ENCODE measurements at places on chromosomes 3 and 15. TPM values are rescaled to one million over a fixed set of nuclear protein-coding genes. Genes with fewer than 3 reads are reported as not detected.

Gene PCOLCE2
- 12.1 TPM for total RNA-seq

Gene DZIP1L
- total RNA-seq = 12.7 TPM

DNA sequence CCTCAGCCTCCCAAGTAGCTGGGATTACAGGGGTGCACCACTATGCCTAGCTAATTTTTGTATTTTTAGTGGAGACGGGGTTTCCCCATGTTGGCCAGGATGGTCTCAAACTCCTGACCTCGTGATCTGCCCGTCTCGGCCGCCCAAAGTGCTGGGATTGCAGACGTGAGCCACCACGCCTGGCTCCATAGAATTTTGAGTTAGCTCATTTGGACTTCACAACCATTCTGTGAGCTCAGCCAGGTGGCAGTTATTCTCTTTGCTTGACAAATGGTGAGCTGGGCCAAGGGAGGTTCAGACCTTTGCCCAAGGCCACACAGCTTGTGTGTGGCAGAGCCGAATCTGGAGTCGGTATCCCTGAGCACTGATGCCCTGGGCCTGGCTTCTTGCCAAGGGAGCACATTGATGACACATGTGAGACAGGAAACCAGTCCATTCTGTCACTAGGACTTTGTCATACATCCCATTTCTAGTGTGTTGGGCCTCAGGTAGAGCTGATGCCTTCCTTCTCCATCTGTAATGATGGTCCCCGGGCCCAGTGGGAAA is 17.6 kb downstream of the PODXL2 start:
- no peak for DNase-seq

DNA sequence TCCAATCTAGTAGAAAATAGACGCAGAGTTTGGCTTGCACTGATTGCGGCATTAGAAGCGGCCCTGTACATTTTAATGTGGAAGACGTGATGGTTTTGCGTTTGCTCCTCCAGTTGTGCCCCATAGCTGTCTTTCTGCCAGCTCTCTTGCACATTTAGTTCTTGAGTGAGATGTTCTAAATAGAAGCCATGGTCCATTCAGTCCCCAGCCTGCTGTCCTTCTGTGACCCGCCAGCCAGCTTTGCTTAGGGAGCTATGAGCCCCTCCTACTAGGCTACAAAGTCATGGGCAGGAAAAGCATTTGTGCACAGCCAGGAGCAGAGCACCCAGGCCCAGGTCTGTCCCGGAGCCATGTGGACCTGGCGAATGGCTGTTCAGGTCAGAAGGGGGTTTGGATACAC is 50.3 kb downstream of the APBA2 start:
- DNase-seq = no peak

Gene PTX3
- total RNA-seq = 1,084 TPM

DNA sequence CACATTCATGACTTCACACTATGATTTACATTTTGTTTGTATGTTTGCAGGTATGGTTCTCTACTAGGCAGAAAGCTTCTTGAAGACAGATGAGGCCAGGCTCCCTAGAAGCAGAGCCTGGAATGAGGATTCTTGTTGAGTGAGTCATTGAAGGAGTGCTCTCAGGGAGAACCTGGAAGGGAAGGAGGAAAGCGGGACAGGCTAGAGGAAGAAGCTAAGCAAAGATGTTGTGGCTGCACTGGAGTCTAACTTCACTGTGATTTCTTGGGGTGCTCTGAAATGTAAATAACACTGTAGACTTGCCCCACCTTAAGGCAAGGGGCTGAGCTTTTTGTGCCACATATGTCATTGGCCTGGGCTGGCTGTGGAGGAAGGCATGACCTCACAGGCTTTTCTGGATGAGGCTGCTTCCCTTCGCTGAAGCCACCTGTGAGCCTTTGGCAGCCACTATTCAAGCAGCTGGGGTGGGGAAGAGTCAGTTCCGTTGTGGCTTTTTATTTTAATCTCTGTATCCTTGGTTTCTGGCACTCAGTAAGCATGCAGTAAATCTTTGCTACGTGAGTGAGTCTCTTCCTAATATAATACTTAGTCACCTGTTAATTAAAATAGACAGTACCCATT is 307.3 kb downstream of the SV2B start:
- no peak for DNase-seq

All from pulmonary artery endothelial cell (primary cell).